Putamen (tissue), 1 donor: ENCODE measurements at places on chromosomes 3 and 15.

DNA sequence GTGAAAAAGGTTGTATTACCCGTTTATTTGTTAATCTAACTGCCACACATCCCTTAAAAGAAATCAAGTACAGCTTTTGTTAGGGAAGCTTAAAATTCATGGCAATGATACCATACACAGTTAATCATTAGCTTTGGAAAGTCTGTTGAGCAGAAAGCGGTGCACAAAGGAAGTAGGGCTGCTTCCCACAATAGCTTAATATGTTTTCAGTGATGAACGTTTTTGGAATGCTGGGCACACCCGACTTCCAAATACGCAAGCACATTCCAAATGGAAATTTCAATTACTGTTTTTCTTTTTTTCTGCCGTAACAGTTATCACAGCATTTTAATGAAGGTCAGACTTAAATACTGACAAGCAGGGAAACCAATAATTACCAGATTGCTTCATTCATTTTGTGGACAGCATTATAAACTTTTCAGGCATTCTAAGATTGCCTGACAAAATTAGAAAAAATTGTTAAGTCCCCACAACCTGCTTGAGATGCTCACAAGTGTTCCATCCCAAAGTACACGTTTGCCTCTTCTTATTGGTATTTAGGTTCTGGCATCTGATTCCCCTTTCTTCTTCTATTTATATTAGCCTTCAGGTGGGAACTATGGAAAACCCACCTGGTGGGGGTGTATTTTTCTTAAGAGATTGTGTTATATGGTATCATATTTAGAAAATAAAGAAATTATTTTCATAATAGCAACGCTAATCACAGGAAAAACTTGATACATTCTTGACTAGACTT is 1.1 kb upstream of the ECT2 start:
- DNase-seq = peak; percentile 12

GRCh38 chr3:65210026-65210814 is 522.4 kb upstream of the ADAMTS9 start:
- no peak for DNase-seq

- no peak for DNase-seq
These were observed 45.7 kb downstream of the PGBD4 start for GRCh38 chr15:34147371-34148140.

- no peak for DNase-seq
These were observed 18.2 kb downstream of the ATRIP start for GRCh38 chr3:48464713-48465221.

- peak; percentile 77 for DNase-seq
These were observed 24.1 kb upstream of the RASGRP1 start for GRCh38 chr15:38588672-38589071.

GRCh38 chr15:32944431-32944830 is 226.6 kb downstream of the GREM1 start:
- DNase-seq = no peak

DNA sequence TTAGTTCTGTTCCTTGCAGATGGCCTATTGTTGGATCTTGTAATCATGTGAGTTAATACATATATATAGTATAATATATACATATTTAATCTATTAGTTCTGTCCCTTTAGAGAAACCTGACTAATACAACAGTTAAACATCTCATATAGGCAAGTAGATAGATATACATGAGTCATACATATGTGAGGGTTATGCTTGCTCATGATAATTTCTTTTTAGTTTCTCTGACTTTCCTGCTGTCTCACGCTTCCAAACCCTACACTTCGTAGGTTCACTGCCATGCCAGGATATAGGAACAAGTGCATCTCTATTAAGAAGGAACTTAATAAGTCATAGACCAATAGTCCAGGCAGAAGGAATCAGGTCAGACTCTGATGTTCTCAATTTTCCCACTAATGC is 16.8 kb upstream of the CLDN16 start:
- no peak for DNase-seq

- DNase-seq = no peak
These were observed 38.4 kb downstream of the PAQR5 start for GRCh38 chr15:69337138-69337537.

GRCh38 chr3:2931265-2931664 is 178.9 kb downstream of the IL5RA start:
- DNase-seq = no peak

GRCh38 chr3:47433796-47434195 is 41.9 kb downstream of the SCAP start:
- no peak for DNase-seq

DNA sequence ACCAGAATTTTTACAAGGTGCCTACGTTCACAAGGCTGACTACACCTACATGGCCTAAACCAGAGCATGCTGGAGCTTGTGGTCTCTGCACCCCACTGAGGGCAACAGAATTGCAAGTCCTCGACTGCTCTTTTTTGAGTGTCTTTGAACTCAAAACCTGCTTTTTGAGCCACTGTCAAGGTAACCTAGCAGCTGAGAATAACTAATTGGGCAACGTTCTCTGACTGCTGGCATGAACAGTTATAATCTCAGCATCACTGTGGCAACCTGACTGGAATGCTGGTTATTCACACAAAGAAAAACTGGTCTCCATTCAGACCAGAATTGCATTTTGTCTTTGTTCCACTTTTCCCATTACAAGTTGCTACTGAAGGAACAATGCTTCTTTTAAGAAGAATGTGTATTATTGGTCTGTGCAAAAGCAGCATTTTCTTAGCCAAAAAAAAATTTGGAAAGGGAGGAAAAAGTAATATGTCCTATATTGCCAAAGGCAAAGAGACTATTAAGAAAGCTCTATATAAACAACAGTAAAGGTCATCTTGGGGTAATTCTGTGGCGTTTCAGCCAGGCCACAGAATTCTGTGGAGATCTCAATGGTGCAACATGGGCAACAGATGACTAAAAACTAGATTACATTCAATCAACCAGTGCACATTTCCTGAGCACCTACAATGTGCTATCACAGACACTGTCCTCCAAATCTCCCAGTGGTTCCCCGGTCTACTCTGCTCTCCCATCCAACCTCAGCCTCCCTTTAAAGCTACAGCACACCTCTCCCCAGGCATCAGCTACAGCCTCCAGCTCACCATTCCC is 76.8 kb downstream of the TNIK start:
- DNase-seq = peak; percentile 75

DNA sequence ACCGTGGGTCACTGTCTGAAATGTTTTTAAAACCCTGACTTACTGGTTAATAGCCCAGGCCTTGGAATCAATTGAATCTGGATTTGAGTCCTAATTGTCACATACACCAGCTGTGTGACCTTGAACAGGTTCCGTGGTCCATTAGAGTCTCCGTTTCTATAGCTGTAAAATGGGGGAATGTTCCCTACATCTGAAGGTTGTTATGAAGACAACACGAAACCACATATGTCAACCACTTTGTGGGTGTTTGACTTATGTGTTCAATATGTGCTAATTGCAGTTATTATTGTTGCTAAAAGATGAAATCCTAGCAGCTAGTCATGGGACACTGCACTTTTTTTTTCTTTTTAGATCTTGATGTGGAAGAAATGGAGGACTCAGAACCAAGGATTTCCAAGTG is 35.3 kb downstream of the ZBTB38 start:
- DNase-seq = no peak

- DNase-seq = no peak
These were observed 49.0 kb upstream of the DUT start for GRCh38 chr15:48282216-48282615.

DNA sequence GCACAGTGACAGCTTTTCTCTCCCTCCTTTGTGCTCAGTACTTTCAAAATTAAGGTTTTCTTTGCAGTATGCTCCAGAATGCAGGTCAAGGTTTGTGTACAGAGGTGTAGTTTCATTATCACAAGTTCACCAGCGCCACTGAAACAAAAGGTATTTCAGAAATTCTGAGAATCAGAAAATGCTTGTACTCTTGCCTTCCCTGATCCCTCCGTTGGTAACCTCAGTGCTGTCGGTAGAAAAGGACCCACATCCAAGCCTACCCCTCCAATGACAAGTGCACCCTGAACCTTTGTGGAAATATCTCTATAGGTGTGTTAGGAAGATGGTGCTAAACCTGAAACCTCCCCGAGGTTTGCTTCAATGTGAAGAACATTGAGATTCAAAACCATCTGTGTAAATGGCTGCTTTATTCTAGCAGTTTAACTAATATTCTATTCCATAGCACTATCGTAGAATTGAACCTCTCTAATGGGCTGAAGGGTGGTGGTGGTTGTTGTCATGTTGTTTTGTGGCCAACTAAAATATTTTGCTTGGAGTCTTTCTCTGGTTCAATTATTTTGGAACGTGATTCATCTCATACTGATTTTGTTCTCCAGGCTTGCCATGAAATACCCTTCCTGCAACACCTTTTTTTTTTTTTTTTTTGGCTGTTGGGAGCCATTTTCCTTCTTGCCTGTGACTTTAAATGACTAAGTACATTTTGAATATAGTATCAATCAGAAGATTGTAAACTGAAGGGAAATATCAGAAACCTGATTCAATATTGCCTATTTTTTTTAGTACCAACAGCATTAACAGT is 20.7 kb downstream of the ZBTB38 start:
- no peak for DNase-seq

GRCh38 chr15:91257746-91258414 is 157.8 kb downstream of the SV2B start:
- DNase-seq = peak; percentile 42

DNA sequence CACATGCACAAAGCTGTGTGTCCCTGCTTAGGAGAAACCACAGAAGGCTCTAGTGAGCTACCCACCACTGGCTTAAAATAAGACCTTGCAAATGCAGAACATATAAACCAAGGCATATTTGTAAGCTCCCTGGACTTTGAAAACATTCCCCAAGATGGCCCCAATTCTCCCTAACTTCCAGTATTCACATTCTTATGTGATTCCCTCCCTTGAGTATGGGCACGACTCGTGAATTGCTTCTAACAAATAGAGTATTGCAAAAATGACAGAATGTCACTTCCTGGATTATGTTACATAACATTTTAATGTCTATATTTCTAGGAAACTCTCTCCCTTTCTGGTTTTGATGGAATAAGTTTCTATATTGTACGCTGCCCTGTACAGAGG is 131.8 kb upstream of the MCTP2 start:
- no peak for DNase-seq
